ENCODE measurements at places on chromosomes 3 and 15.

DNA sequence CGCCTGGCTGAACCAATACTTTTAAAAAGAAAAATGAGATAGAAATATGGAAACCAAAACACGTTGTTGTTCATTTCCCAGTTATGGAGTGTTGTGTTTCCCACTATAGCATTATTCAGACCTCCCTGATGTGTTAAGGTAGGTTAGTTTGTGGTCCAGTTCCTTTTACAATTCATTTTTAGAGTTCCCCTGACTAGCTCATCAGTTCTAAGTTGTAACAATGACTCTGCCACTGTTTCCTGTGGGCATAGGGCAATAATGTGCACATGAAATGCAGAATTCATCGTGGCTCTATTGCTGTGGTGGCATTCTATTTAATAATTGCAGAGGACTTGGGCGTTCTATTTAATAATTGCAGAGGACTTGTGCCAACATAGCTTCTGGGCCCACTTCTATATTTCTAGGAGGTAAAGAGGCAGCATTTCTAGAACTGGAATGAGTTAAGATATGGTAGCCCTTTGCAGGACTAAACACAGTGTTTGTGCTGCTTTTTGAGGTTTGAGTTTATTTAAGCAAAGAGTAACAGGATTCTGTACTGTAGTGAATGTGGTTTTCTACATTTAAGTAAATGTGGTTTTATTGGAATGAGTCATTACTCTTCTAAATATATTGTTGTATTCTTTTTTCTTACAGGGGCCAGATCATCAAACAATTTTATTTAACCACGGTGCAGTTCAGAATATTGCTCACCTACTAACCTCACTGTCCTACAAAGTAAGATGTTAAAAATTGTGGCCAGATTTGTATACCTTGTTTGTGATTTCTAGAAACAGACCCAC lies 47.5 kb downstream of the ARMC8 start:
- no peak for DNase-seq

DNA sequence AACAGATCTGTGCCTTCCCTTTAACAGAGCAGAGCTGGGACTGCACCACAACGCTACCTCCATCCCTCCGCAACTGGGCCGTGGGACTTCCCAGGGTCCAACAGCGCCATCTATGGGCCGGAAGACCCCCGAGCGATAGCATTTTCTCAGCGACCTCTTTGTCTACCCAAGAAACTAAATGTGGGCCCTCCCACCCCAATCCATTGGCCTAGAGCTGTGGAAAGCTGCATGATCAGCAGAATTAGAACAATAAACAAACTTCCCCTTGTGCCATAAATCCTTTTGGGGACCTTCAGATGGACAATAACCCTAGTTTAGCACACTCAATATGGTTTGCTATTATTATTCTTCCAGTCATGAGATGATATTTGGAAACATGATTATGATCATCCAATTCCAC lies 74.8 kb upstream of the NTRK3 start:
- DNase-seq: peak; percentile 21

DNA sequence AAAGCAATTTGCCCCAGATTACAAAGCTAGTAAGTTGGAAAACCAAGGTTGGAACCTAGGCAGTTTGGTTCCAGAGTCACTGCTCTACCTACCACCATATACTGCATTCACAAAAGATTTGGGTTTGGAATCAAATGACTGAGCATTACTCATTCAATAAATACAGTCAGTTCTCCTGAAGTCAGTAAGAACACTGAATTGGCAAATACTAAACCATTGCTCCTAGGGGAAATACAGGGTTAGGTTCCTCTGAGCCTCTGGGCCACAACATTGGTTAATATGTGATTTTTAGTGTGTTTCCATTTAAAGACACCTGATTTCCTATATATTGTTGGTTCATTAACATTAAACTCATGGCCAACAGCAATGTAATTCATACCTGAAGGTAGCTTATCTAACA lies 2.1 kb upstream of the EIF5A2 start:
- DNase-seq: no peak

GRCh38 chr3:10774825-10775224 lies 41.2 kb upstream of the SLC6A11 start:
- DNase-seq: no peak

DNA sequence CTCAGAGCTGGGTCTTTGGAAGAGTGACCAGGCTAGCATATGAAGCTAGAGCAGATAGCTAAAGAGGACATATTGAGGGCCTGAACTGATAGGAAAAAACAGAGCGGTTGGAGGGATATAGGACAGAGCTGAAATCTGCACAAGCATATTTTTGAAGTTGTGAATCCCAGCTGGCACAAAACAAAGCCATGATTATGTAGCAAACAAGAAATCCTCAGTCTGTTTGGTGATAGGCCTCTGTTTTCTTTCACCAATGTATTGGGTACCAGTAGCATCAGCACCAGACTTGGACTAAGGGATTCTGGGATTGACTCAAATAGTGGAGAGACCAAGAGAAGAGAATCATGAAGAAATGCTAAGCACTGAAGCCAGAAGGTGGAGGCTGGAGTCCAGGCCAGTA lies 151.0 kb downstream of the FAM43A start:
- no peak for DNase-seq

DNA sequence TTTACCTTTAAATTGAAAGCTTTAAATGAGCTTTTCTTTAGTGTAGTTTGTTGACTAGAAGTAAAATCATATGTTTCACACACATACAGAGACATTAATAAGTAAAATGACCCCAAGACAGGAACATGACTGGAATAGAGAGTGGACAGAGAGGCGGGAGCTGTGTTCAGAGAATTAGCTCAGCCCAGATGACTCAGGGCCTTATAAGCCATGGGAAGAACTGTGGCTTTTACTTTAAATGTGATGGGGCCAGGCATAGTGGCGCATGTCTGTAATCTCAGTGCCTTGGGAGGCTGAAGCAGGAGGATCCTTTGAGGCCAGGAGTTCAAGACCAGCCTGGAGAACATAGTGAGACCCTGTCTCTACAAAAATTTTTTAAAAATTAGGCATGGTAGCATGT lies 26.7 kb downstream of the SACM1L start:
- DNase-seq: no peak

DNA sequence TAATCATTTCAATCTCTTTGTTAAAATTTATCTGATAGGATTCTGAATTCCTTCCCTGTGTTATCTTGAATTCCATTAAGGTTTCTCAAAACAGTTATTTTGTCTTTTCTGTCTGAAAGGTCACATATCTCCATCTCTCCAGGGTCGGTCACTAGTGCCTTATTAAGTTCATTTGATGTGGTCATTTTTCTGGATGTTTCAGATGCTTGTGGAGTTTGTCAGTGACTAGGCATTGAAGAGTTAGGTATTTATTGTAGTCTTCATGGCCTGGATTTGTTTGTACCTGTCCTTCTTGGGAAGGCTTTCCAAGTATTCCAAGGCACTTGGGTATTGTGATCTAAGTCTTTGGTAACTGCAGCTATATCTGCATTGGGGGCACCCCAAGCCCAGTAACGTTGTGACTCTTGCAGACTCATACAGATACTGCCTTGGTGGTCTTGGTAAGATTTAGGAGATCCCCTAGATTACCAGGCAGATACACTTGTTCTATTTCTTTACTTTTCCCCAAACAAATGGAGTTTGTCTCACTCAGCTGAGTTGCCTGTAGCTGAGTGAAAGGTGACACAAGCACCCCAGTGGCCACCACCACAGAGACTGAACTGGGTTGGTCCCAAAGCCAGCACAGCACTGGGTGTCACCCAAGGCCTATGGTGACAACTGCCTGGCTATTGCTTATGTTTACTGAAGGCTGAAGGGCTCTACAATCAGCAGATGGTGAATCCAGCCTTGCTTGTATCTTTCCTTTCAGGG lies 18.9 kb upstream of the SLC27A2 start:
- DNase-seq: no peak

DNA sequence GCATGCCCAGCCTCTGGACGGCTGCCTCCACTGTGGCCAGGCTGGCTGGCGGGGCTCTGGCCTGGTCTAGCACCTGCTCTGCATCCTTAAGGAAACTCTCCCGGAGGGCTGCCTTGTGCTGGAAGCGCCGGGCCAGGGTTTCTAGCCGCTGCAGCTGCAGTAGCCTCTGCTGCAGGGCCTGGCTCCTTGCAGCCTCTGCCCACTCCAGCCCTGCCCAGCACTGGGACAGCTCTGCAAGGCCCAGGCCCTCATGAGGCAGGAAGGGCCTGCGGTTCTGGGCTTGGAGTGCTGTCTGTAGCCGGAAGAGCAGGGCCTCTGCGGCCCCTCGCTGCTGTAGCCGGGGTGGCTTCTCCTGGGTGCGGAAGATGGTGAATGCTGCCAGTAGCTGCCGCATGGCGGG lies 8.0 kb downstream of the SPTBN5 start:
- no peak for DNase-seq

DNA sequence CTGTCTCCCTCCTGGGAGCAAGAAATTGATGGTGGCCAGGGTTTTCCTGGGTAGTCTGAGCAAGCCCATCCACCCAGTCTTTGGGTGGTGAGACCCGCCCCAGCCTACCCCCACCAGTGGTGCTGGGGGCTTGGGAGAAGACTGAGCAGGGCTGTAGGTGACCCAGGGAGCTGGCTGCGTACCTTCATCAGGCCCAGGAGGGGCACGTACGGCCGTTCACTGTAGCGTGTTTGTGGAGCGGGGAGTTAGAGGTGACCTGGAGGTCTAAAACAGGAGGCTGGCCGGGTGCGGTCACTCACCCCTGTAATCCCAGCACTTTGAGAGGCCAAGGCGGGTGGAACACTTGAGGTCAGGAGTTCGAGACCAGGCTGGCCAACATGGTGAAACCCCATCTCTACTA lies 11.5 kb downstream of the LOXL1 start:
- no peak for DNase-seq

DNA sequence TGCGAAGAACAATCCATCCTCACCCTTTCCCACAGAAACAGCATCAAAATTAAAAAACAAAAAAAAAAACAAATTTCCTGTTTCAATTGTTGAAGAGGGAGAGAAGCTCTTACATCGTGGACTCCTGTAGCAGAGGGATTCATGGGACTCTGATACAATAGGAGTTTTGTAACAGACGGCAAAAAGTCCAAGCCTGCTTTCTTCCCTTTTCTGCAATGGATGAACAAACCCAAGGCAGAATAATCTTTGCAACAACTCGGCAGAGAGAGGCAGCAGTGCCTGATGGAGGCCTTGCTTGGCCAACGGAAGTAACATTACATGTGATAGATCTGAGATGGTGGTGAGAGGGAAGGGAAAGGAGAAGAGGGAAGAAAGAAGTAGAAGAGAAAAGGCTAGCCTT lies 26.9 kb downstream of the CCR4 start:
- no peak for DNase-seq

- DNase-seq: no peak
These were observed 215.6 kb upstream of the AZI2 start for GRCh38 chr3:28564211-28564610.

DNA sequence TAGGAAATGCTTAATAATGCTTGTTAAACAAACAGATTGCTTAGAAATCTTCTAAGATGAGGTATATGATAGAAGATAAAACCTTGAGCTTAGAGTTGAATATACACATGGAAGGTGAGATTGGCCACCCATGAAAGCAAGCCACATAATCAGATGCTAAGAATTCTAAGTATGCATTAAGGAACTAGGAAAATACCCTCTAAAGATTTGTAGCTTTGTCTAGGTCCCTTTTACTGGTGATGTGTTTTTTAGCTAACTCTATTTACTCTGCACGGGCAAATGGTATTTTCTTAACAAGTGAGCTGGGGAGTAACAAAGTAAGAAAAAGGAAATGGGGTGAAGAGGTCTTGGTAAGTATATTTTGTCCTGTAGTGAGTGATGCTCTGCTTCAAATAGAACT lies 310.3 kb downstream of the OXSM start:
- DNase-seq: no peak

GRCh38 chr3:149620291-149621020 lies 37.4 kb downstream of the WWTR1 start:
- no peak for DNase-seq

- DNase-seq: no peak
These were observed 442.6 kb upstream of the PDZRN3 start for GRCh38 chr3:74067296-74067695.

DNA sequence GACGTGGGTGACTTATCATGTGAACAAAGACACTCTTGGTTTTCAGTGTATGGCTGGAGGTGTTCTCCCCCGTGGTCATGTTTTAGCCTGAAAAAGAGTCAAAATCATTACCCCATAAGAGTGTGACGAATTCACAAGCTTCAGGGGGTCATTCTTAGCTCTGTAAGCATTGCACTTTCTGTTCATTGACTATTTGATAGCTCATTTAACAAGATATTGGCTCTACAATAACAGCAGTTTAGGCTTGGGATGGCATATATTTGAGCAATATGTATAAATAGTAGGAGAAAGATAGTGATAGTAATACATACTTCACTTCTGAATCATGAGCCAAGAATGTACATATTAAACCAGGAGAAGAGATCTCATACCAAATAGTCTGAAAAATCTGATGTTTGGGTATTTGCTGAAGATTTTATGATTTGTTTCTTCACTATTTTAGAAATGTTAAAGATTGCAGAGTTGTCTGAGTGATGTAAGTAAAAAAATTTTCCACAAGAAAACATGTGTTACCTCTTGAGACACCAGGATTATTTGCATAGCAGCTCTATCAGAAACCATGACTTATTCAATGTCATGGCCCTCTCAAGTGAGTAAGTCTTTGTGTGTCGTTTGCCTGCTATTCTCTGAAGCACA lies 996.0 kb downstream of the OTOL1 start:
- DNase-seq: no peak

GRCh38 chr3:11835028-11835639 lies 11.6 kb downstream of the TAMM41 start:
- DNase-seq: peak; percentile 17

DNA sequence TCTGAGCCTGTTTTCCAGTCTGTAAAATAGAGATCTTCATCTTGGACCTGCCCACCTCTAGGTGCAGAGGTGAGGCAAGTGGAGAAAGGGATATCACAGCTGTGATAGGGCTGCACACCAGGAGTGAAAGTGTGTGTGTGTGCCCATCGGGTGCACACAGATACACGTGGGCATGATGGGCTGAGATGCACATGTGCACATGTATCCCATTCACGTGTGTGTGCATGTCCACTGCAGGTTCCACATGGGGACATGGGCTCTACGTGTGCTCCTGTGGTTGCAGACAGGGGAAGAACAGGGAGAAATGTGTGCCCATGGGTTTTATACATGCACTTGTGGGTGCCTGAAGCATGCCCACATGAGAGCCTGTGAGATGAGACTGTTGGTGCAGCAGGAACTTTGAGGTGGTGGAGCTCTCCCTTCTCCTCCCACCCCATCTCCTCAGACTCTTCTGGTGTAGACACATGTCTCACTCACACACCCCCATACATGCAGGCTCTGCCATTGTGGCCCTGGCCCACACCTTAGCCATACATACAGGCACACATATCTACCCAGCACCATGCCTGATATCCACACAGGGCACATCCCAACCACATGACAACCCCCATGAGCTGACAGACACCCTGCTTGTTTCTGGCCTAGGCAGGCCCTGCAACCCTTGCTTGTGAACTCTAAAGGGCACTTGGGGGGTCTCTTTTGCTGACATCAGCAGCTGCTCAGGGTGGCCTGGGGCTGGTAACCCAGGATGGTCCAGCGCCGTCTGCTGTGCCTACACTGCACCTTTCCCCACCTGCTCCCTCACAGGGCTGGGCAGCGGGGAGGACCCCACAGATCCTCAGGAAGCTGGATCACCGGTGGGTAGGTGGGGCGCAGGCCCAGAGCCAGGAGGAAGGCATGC lies 57.7 kb upstream of the TMEM115 start:
- no peak for DNase-seq

Measured in hematopoietic multipotent progenitor cell treated with erythropoietin and hydrocortisone succinate and interleukin-3 and kit ligand, for 17 days (in vitro differentiated cells).